ENCODE measurements at places on chromosomes 12 and 14.
A peak's percentile ranks its signal among the peaks of the same experiment; 100 is the strongest.

GRCh38 chr14:52299692-52300278, 14.3 kb upstream of the PTGER2 start:
- peak; percentile 58 for DNase-seq

- DNase-seq: no peak
Measured at GRCh38 chr14:91509878-91510170, 286 bp downstream of the PPP4R3A start.

DNA sequence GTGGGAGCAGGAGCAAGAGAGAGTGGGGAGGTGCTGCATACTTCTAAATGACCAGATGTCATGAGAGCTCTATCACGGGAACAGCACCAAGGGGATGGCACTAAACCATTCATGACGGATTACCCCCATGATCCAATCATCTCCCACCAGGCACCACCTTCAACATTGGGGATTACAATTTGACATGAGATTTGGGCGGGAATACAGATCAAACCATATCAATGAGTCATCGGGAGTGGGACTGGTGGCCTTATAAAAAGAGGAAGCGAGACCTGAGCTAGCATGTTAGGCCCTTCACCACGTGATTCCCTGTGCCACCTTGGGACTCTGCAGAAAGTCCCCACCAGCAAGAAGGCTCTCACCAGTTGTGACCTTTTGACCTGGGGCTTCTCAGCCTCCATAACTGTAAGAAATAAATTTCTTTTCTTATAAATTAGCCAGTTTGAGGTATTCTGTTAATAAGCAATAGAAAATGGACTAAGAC, 28.7 kb downstream of the COX8C start:
- no peak for DNase-seq

GRCh38 chr12:4251216-4251891, 22.2 kb upstream of the CCND2 start:
- no peak for DNase-seq

GRCh38 chr12:71589478-71589881, 74.2 kb downstream of the ZFC3H1 start:
- DNase-seq: no peak

GRCh38 chr12:100159391-100160104, 16.9 kb upstream of the BLTP3B start:
- DNase-seq: no peak

- DNase-seq: no peak
Measured at GRCh38 chr14:22656945-22657731, 13.0 kb upstream of the OR6J1 start.

GRCh38 chr12:57203201-57203600, 13.4 kb upstream of the NXPH4 start:
- no peak for DNase-seq

- no peak for DNase-seq
Measured at GRCh38 chr14:76718306-76719040, 42.8 kb upstream of the VASH1 start.

DNA sequence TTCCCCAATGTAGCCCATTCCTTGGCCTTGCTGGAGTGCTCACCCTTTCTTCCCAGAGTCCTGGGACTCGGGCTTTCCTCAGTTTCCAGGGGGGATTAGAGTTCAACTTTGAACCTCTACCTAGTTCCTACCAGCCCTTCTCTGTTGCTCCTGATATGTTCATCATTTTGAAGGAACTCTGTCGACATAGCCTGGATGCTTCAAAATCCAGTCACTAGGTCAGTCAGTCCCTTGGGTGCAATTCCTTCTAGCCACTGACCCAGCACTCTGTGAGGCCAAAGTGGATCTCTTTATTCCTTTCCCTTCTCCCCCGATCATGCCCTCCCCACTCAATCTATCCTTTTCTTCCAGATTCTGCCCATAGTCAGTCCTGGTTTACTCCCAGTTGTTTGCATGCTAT, 72.3 kb upstream of the TMCC3 start:
- DNase-seq: no peak

DNA sequence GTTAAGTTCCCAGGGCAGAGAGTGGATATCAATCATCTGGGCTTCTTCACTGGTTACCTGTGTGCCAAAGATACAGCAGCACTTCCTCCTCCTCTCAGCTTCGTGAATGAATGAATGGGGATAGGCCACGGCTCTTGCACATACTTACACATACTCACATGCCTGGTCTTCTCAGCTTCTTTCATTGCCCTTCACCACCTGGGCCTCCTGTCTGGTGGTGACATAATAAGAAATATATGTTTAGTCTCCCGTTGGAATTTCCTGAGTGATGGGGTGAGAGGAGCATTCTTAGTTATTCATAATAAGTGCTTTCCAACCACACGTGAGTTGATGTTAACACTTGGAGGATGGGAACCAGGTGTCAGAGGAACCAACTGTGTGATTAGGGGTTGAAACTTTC, 268.1 kb upstream of the RMST start:
- DNase-seq: no peak

DNA sequence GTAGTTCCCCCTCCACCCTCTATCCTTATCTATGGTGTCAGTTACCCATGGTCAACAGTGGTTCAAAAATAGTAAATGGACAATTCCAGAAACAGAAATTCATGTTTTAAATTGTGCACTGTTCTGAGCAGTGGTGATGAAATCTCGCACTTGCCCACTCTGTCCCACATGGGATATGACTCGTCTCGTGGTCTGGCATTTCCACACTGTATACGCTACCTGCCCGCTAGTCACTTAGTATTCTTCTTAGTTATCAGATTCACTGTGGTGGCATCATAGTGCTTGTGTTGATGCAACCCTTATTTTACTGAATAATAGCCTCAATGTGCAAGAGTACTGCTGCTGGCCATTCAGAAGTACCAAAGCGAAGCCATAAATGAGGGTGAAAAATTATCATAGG, 507.0 kb downstream of the SNAPC1 start:
- DNase-seq: peak; percentile 12

GRCh38 chr12:49422114-49422513, 54.9 kb downstream of the SPATS2 start:
- DNase-seq: no peak

- no peak for DNase-seq
Measured at GRCh38 chr12:8667270-8667669, 4.6 kb upstream of the MFAP5 start.

- DNase-seq: no peak
Measured at GRCh38 chr14:74402401-74403251, 23.4 kb downstream of the SYNDIG1L start.

DNA sequence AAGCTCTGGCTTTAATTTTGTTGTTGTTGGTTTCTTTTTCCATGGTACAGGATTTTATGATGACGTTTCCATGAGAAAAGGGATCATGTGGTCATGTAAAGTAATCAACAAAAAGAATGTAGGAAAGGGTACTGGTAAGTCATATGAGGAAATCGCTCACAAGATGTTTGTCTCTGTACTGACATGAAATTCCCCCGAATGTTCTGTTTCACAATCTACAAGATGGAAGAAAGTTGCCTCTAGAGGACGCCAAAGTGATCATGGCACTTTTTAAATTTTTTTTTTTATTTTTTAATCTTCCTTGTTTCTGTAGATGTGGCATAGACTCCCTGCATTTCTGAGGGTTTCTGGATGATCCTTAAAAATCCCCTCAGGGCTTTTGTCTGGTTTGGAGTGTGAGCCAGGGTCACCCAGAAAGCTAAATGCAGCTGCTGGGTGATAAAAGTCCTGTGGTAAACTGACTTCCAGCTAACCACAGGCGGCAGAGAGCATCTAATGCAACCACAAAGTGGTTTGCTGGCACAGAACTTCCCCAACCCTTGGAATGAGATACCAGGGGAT, 393.5 kb downstream of the CCDC91 start:
- no peak for DNase-seq

- DNase-seq: no peak
Measured at GRCh38 chr12:123520567-123521474, 12.7 kb downstream of the RILPL1 start.

DNA sequence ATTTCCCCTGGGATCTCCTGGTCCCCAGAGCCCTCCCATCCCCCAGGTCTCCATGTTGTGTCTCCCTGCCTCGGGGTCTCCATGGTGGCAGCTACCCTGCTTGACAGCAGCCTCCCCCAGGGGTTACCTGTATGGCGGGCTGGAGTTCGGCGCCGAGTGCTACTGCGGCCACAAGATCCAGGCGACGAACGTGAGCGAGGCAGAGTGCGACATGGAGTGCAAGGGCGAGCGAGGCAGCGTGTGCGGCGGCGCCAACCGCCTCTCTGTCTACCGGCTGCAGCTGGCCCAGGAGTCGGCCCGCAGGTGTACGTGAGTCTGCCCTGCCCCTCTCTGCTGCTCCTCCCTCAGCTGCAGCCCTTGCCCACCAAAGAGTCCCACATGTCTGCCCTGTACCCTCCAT, 80.9 kb downstream of the WSCD2 start:
- DNase-seq: no peak

DNA sequence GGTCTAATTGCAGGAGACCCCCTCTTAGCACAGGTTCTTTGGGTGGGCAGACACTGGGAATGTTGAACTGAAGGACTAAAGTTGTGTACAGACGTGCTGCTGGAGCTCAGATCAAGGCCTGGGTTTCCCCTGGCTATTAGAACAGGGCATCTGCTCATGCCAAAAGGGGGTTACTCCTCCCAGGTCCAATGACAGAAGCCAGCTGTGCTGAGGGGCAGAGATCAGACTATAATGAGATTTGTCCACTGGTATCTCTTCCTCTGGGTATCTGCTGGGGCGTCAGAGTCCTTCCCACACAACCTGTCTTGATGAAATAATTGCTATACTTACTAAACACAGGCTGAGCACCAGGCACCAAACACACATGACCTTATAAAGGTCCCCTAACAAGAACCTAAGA, 42.6 kb downstream of the LTBP2 start:
- no peak for DNase-seq

GRCh38 chr12:89939522-89940215, 231.0 kb upstream of the ATP2B1 start:
- DNase-seq: no peak

GRCh38 chr12:3012786-3013185, 53.6 kb downstream of the TEAD4 start:
- no peak for DNase-seq

DNA sequence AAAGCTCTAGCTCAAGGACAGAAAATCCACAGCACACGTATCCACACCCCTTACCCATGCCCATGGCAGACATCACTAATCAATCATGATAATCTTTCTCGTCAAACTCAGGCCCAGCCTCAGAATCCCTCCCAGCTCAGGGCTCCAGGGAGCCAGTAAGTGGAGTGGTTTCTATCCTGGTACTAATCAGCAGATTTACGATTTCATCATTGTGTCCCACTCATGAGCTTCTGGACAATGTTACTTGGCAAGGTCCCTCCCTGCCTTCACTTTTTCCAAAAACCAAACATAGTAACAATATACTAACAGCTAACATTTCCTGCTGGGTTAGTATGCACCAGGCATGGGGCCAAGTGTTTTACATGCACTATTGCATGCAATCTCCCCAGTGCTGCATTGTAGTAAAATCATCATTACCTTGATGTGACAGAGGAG, 45.8 kb upstream of the NCOR2 start:
- no peak for DNase-seq

GRCh38 chr14:103889313-103890051, 38.8 kb upstream of the TDRD9 start:
- no peak for DNase-seq

DNA sequence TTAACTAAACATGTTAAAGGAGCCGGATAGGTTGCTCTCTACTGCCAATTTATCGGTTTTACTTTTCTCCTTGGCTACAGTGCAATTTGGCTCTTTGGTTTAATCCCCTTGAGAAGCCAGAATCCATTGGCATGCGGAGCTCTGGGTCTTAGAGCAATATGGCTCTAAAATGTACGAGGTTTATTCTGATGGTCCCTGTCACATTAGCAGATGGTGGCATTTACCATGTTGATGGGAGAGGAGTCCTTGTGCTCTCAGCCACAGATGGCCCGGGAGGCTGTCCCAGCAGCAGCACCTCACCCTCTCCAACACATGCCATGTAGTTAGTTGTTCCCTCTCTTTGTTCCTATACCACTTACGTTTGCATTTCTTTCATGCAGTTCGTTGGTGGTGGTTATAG, 179.7 kb downstream of the RGS6 start:
- no peak for DNase-seq

DNA sequence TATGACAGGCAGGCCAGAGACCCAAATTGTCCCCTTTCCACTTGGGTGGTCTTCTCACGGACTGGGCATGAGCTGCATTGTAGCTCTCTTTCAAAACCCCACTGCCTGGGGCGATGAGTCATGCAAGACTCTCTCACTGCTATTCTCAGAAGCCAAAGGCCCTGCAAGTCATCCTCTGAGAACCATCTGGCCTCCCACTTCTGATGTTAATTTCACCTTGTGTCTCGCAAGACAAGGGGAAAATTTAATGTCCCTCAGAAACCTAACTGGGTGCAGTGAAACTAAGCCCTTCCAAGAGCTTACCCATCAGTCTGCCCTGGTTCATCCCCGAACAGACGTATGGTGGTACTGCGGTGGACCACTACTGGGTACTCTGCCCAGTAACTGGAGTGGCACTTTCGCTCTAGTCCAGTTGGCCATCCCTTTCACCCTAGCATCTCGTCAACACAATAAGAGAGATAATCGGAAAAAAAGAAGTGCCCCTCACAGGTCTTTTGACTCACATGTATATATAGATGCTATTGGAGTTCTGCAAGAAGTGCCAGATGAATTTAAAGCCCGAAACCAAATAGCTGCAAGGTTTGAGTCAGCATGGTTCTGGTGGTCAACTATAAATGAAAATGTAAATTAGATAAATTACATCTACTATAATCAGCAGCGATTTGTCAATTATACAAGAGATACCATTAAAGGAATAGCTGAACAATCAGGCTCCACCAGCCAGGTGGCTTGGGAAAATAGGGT, 31.3 kb upstream of the LALBA start:
- DNase-seq: no peak

- no peak for DNase-seq
Measured at GRCh38 chr14:23827100-23827892, 126.3 kb upstream of the DHRS4 start.

GRCh38 chr12:28974166-28974565, 174.9 kb upstream of the FAR2 start:
- DNase-seq: peak; percentile 7

GRCh38 chr12:104590022-104590421, 133.3 kb downstream of the CHST11 start:
- DNase-seq: no peak

- DNase-seq: no peak
Measured at GRCh38 chr14:81162941-81163340, 57.8 kb downstream of the GTF2A1 start.

- DNase-seq: no peak
Measured at GRCh38 chr12:89481213-89481914, 43.2 kb downstream of the GALNT4 start.

DNA sequence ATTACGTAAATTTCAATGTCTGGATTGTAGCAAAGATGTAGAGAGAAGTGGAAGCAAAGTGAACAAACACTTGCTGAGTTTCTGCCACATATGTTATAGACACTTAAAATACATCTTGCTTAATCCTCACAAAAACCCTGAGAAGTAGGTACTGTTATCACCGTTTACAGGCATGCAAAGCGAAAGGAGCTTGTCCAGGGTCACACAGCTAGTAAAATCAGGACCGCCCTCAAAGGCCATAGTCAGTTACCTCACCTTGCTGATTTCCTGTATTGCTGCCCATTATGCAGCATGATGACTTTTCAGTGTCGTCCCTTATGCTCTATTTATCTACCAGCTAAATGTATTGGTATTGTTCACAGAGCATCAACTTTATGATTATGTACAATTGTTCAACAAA, 39.8 kb downstream of the TRHDE start:
- DNase-seq: no peak
